Trophoblast cell (in vitro differentiated cells and primary cell): ENCODE measurements at places on chromosomes 4 and X.

- DNase-seq = no peak
Measured at GRCh38 chr4:147924604-147925412, 192.9 kb downstream of the ARHGAP10 start.

DNA sequence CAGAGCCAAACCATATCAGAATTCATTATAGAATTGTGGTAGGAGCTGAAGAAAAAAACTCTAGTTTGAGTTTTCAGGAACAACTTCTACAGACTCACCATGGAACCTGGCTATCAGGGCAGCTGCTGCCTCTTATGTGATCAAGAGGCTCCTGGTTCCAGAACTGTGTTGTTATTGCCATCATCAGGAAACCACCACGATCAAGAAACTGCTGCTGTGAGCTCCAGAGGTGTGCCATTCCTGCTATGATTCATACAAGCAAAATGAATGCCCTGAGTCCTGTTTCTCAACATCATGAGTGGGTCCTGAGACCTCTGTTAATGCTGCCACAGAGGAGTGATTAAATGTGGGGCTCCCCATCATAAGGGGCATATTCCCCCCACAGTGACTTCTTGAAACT is 43.7 kb downstream of the TASL start:
- peak; percentile 2 for DNase-seq

DNA sequence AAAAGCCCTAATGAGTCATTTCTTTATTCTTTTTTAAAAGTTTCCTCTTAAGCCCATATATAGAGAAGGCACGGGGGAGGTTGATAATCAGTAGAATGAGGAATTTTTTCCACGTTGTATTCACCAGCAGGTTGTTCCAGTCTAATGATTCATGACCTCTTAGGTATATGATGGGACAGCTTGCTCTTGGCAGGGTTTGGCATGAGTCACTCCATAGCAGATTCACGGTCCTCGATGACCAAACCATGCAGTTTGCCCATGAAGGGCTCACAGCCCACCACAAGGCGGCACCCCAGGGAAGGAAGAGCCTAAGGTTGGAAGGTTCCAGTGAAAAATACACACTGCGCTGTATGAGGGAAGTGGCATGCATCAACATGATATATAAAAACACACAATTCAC is 623.8 kb upstream of the DIPK2B start:
- DNase-seq = peak; percentile 73

DNA sequence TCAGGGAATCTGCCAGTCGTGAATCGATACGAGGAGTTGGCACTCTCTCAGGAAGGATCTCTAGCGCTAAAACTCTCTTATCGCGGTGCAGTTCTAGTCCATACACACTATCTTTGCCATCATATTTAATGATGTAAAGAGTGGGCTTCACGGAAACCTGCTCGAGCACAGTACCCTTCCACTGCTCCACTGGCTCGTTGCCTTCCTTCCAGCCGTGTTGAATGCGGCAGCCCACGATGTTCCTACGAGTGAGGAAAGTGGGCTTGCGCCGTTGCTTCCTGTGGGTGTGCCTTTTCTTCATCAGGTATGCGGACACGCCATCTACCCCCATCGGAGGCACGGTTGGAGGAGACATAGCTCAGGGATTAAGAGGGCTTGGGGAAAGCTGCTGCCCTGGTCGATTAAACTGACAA is 661 bp downstream of the SPIN4 start:
- peak; percentile 20 for DNase-seq

- no peak for DNase-seq
Measured at GRCh38 chr4:77773101-77773500, 46.1 kb downstream of the CNOT6L start.

GRCh38 chr4:154015578-154015977 is 226.7 kb upstream of the SFRP2 start:
- no peak for DNase-seq
